ENCODE measurements at places on chromosomes 2 and 18.

- DNase-seq, result no peak
Observed at GRCh38 chr2:227717687-227718567, at the start of gene SLC19A3. Gene SLC19A3, minus strand, starts transcription at chr2:227718028. Its CDS starts 15,710 bp downstream, at chr2:227702318.

DNA sequence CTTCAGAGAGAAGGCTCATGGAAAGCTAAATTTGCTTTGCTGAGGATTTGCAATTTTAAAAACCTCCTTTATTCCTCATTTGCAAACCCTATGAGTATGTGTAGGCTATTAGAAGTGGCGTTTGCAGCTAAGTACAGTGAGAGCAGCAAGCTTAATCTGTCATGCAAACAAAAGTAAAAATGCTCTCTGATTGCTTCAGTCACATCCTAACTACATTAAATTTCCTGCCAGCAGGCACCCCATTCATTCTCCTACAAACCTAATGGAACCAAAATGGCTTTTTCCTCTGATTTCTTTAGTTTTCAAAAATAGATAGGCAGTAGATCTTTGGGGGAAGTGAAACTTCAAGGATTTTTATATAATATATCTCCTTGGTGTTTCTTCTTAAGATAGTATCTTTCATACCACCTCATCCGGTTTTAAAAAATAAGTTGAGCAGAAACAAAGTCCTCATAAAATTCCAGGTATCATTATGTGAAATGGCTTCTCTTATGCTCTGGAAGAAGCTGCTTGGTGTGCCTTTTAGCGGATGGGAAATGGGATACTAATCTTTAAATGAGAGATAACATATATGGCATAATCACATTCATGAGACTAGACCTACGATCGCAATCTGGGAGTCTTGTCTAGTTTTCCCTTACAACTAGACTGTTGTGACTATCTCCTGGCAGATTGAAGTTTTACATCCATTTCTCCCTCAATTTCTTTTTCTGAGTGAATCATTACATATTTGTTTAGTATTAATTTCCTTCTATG, 49.1 kb downstream of the CLIP4 start:
- DNase-seq, result no peak

- peak; percentile 46 for DNase-seq
Observed at GRCh38 chr2:11692966-11693521, 23.0 kb upstream of the NTSR2 start.

GRCh38 chr2:118241128-118241527, 152.9 kb downstream of the INSIG2 start:
- no peak for DNase-seq

GRCh38 chr2:170214309-170214948, 36.5 kb downstream of the MYO3B start:
- DNase-seq, result no peak

- no peak for DNase-seq
Observed at GRCh38 chr2:240811346-240812300, 8.4 kb downstream of the KIF1A start.

DNA sequence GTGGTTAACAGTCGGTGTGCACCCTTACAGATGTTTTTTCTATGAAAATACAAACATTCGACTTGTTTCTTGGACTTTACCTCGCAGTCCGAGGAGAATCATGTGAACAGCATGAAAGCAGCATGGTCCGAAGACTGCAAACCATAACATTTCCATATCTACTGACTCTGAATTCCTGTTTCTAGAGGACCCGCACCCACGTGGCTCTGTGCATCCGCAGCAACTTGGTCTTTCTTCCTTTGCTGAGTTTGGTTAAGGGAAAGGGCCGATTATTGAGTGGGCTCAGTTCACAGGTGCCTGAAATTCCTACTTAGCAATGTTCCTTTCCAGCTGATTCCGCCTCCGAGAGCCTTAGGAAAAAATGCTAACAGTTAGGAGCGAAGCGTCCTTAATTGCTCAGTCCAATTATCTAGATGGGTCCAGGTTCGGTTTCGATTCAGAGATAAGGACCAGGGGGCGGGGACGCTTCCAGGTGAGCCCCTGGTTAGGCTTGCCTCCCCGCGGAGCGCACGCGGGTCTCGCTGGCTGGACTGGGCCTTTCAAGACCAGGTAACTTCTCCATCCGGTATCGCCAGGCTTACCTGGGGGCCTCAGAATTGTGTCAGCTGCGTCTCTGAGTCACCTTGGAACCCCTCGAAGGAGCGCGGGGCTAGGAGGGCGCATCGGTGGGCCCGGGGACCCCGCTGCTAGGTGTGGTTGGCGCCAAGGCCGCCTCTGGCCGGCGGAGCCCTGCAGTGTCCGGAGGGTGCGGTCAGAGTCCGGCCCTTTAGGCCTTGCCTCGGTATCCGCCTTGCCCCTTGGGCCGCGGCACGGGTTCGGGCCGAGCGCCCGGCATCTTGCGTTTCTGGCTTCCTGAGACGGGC, 1.1 kb upstream of the B3GNT2 start:
- DNase-seq, result no peak

GRCh38 chr2:27765621-27766286, 5.8 kb upstream of the MRPL33 start:
- no peak for DNase-seq

GRCh38 chr2:101710036-101710435, 12.5 kb downstream of the MAP4K4 start:
- DNase-seq, result no peak

GRCh38 chr2:198874472-198874858, 583.3 kb downstream of the SATB2 start:
- no peak for DNase-seq

- DNase-seq, result no peak
Observed at GRCh38 chr2:16546128-16546754, 119.4 kb downstream of the CYRIA start.

DNA sequence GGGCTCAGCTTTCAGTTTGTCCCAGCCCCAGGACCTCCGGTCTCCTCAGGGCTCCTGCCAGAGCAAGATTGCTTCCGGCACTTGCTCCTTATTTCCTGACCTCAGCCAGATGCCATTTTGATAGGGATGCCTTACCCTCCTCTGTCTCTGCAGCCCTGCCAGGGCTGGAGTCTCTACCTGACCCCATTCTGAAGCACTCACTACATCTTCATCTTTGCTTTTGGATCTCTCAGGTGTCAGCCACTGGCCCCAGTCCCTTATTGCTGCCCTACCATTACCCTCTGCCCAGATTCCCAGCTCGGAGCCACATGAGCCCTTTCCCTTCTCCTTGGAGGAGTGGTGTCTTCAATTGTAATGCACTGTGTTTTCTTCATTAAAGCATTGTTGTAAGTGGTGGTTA, 17.1 kb downstream of the OSBPL6 start:
- DNase-seq, result no peak

DNA sequence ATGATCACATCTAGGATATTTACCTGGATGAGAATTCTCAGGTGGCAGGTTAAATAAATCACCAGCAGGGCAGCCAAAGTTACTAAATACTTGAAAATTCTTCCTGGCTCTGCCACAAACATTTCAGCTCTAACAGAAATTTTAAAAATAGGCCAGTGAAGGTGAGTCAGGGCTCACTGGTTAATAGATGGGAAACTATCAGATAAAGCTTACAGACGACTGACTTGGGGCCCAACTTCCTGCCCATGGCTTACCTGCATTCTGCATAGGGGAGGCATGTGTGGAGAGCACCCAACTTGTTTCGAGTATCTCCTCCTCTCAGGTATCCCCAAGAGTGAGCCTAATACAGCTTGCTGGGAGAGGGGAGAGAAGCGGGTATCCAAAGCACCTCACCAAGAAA, 57.8 kb downstream of the SPRED2 start:
- DNase-seq, result no peak

- no peak for DNase-seq
Observed at GRCh38 chr2:48829036-48829435, 73.5 kb upstream of the LHCGR start.

- no peak for DNase-seq
Observed at GRCh38 chr2:137838255-137839092, 125.8 kb upstream of the HNMT start.

GRCh38 chr2:121185571-121186074, 99.4 kb downstream of the TFCP2L1 start:
- no peak for DNase-seq

GRCh38 chr2:172260336-172260735, 157.6 kb upstream of the DLX2 start:
- no peak for DNase-seq

GRCh38 chr2:39059366-39059952, 61.4 kb downstream of the SOS1 start:
- peak; percentile 17 for DNase-seq

GRCh38 chr18:32956591-32957315, 183.9 kb upstream of the KLHL14 start:
- DNase-seq, result no peak

DNA sequence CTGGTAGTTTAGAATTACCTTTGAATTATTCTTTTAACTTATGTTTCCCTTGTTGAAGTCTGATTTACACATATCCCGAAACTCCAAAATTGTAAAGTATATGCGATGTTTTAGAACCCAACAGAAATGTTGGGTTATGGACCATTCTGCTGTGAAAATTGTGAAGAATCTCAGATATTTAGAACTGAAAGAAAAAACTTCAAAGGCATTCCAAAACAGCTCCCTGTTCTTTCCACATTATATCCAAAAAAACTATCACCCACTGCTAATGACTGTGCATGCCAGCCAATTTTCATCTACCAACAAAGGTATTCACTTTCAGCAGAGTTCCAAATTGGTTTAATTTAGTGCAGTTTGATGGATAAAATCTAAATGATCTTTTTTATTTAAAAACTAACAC, 21.5 kb upstream of the PDE1A start:
- DNase-seq, result no peak

- DNase-seq, result no peak
Observed at GRCh38 chr2:106943468-106944200, 57.7 kb upstream of the ST6GAL2 start.

- no peak for DNase-seq
Observed at GRCh38 chr2:137223722-137224121, 458.4 kb downstream of the THSD7B start.

- no peak for DNase-seq
Observed at GRCh38 chr2:220701115-220701514, 871.0 kb downstream of the EPHA4 start.

- DNase-seq, result no peak
Observed at GRCh38 chr2:31729442-31730092, 148.8 kb upstream of the SRD5A2 start.

DNA sequence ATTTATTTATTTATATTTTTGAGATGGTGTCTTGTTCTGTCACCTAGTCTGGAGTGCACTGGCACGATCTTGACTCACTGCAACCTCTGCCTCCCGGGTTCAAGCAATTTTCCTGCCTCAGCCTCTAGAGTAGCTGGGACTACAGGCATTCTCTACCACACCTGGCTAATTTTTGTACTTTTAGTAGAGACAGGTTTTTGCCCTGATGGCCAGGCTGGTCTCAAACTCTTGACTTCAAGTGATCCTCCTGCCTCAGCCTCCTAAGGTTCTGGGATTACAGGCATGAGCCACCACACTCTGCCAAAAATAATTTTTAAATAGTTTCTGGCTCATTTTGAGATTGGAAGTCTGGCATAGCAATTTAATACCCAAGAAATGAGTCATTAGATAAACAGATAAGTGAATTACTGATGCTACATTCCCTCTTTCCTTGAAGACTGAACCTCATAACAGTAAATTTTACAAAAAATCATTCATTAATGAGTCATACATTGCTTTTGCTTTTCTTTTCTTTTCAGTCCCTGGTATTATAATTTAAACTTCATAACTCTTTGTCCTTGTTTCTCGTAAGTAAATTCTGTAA, 881.6 kb upstream of the PIK3C3 start:
- DNase-seq, result no peak

DNA sequence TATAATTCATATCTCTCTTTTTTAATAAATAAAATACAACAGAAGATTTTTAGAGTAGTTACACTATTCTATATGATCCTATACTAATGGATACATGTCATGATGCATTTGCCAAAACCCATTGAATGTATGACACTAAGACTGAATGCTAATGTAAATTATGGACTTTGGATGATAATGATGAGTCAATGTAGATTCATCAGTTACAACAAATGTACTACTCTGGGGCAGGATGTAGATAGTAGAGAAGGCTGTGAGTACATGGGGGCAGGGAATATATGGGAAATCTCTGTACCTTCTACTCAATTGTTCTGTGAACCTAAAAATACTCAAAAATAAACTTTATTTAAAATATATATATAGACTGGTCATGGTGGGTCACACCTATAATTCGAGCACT, 45.6 kb upstream of the NEDD4L start:
- no peak for DNase-seq

DNA sequence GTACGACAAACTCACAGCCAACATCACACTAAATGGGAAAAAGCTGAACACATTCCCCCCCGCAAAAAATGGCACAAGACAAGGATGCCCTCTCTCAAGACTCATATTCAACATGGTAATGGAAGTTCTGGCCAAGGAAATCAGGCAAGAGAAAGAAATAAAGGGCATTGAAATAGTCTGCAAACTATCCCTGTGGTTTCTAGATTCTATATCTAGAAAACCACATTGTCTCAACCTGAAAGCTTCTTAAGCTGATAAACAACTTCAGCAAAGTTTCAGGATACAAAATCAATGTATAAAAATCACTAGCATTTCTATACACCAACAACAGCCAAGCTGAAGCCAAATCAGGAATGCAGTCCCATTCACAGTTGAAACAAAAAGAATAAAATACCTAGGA, 294.6 kb upstream of the CYP26B1 start:
- DNase-seq, result no peak

GRCh38 chr18:13564579-13564978, 161.8 kb downstream of the FAM210A start:
- DNase-seq, result no peak

- no peak for DNase-seq
Observed at GRCh38 chr18:48840491-48840877, 110.3 kb downstream of the SMAD7 start.

DNA sequence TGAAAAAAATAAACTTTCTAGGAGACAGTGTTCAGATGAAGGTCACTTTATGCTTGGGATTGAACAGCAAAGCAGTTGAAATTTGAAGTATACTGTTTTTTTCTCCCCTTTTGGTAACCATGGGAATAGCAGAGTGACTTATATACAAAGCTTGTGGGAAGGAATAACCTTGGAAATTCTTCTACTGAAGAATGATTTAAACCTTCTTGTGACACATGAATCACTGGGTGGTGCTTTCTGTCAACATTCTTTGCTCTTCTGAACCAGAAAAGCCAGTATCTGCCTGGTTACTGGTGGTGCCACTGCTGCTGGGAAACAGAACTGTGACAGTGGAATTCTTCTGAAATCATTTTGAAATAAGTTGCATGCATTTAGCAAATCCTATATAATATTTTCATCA, 39.4 kb upstream of the RND3 start:
- no peak for DNase-seq

DNA sequence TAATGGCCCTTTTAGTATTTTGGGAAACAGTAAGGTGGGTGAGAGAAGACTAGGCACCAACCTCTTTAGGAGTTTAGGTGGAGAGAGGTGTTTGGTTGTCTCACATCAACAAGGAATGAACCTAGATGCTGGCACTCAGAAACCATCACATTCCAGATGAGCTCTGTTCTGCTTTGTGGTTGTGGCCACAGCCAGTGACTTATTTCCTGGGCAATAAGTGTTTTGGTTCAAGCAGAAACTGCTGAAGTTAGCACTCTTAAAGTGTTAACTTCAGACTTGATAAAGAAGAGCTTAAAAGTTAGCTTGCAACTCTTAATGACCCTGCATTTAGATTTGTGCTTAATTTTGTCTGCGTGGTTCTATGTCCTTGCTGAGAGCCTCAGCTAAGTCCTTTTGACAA, 929.2 kb downstream of the SLC4A3 start:
- DNase-seq, result no peak

- no peak for DNase-seq
Observed at GRCh38 chr18:61669320-61669719, 223.5 kb downstream of the RNF152 start.
